ENCODE measurements at places on chromosomes 13 and 19. TPM values are rescaled to one million over a fixed set of nuclear protein-coding genes. Genes with fewer than 3 reads are reported as not detected.

Gene TLE6
- 0.89 TPM for total RNA-seq

Gene F7
- total RNA-seq, result not detected

Gene ELSPBP1
- not detected for total RNA-seq

Gene DCT
- total RNA-seq, result 0.09 TPM

Gene S1PR2
- total RNA-seq, result 17.1 TPM

Gene CDK8
- 20.5 TPM for total RNA-seq

Gene ZNF181
- total RNA-seq, result 10.1 TPM

Data from smooth muscle cell of the umbilical artery (primary cell).